ENCODE measurements at places on chromosomes 7 and 10. TPM values are rescaled to one million over a fixed set of nuclear protein-coding genes. Genes with fewer than 3 reads are reported as not detected.

Gene HMX2
- total RNA-seq, result 0.28 TPM

- peaks cover 28% of the 10 kb centered on the region for H3K36me3 ChIP-seq
- H3K4me1 ChIP-seq, result peaks cover 2% of the 10 kb centered on the region
- H3K27me3 ChIP-seq, result no peaks in the 10 kb centered on the region
- H3K27ac ChIP-seq, result no peak overlapping the region
Observed at GRCh38 chr7:154986200-154986945, 16.6 kb downstream of the PAXIP1 start.

- H3K4me3 ChIP-seq, result no peak overlapping the region
- H3K4me1 ChIP-seq, result peaks cover 14% of the 10 kb centered on the region
- DNase-seq, result no peak
- peaks cover 76% of the 10 kb centered on the region for H3K27me3 ChIP-seq
Observed at GRCh38 chr7:97002555-97003261, 2.6 kb upstream of the DLX6 start.

Gene NEUROG3
- total RNA-seq, result 0.21 TPM

Gene TEX36
- total RNA-seq, result not detected

Gene WDR37
- 16.3 TPM for total RNA-seq

Gene MAGI2
- total RNA-seq, result 0.12 TPM

Gene SUN1
- total RNA-seq, result 71.3 TPM

Gene CALHM3
- total RNA-seq, result not detected

Gene ESYT2
- 73.7 TPM for total RNA-seq

- H3K4me3 ChIP-seq, result peak within 1 kb of the TSS; percentile 28
- no peaks in the 10 kb centered on the region for H3K36me3 ChIP-seq
- peaks cover 51% of the 10 kb centered on the region for H3K27me3 ChIP-seq
- DNase-seq, result no peak
Observed at GRCh38 chr7:27173956-27174873, at the start of gene HOXA10. Gene HOXA10 (minus strand): TSS chr7:27174320. CDS start chr7:27174306, 14 bp downstream.

DNA sequence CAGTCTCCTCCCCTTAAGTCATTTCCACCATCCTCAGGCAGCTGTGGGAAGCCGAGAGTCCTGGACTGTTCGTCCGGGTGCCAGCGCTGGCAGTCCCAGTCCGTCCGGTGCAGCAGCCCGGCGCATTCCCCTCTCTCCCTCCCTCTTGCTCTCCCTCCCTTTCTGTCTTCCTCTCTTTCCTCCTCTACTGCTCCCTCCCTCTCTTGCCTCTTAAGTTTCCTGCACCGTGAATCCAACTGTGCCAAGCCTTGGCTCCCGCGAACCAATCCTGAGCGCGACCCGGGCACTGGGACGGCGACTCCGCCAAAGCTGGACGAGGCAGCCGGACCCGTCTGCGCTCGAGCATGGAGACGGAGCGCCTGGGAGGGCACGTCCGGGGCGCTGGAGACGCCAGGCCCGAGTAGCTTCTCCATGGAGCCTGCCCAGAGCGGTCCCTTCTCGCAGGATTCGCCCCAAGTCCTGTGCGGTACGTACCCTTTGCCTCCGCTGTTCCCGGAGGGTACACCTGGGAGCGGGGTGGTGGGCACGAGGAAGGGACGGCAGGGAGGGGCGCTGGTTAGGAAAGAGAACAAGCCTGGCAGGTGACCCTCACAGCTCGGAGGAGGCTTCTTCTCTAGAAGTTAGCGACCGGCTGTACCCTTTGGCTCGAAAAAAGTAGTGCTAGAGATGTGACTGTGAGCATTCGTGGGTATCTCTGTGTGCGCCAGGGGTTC is 1.0 kb downstream of the NXPH1 start:
- no peak overlapping the region for H3K4me3 ChIP-seq
- no peak overlapping the region for H3K27ac ChIP-seq

DNA sequence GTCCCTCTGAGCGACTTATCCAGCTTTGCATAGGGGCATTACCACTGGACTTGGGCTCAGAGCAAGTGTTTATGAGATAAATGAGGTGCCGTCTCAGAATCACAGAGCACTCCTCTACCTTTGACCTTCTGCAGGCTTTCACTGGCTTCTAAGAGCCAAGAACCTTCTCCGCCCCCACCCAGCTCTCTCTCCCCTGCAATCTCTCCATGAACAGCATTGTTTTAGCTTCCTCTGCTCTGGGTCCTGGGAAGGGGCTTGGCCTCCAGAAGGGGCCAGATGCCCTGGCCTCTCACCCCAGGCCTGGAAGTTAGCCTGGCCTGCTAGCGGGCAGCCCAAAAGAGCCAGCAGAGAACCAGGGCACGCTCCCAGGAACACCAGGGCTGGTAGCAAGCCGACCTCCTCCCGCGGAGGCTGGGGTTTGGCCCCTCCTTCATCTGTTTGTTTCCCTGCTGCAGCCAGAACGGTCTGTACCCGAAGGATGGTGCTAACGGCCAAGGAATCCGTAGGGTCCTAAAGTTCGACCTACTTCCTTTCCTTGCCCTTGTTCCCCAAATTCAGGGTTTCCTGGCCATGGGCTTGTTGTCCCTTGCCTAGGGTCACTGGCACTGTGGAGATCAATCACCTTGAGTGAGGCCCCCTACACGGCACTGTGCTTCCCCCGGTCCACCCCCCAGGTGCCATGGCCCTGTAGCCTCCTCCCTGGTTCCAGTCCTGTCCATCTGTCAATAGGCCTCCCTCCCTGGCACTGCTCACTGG is 18.7 kb upstream of the DDIT4 start:
- H3K27me3 ChIP-seq, result no peaks in the 10 kb centered on the region
- DNase-seq, result peak; percentile 64
- peaks cover 80% of the 10 kb centered on the region for H3K4me1 ChIP-seq
- no peaks in the 10 kb centered on the region for H3K36me3 ChIP-seq

DNA sequence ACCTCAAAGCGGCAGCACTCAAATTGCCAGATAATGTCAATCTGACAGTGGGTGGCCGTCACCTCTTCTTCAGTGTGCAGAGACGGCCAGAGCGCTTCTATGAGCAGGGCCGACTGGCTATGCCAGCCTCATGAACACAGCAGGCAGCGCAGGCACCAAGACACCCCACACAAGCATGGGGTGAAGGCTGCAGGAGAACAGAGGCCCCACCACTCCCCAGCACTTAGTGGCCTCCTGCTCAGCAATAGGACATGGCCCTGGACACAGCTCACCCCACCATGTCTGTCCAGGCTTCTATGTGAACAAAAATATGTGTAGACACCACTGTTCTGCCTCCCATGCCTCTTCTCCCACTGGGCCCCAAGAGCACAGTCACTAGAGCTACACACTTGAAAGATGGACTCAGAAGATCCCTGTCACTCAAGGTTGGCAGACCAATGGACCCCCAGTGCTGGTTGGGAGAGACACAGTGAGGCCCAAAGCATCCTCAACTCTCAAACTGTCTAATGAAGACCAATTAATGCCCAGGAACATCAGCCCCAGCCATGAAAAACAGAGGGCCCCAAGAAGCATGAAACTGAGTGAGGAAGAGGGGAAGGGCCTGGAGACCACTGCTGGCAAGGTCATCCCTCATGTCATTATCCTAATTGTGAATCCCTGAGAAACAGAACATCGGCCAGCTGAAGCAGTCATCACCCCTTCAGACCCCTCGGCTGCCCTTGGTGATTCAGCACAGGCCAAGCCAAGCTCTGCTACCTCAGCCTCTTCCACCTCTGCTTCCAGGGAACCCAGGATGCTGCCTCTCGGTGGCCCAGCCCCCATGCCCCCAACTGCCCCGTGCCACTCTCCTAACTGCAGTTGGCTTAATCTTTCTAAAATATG is 77.7 kb downstream of the GRID1 start:
- no peaks in the 10 kb centered on the region for H3K36me3 ChIP-seq
- H3K4me3 ChIP-seq, result no peak overlapping the region
- H3K4me1 ChIP-seq, result no peaks in the 10 kb centered on the region
- no peak overlapping the region for H3K27ac ChIP-seq

DNA sequence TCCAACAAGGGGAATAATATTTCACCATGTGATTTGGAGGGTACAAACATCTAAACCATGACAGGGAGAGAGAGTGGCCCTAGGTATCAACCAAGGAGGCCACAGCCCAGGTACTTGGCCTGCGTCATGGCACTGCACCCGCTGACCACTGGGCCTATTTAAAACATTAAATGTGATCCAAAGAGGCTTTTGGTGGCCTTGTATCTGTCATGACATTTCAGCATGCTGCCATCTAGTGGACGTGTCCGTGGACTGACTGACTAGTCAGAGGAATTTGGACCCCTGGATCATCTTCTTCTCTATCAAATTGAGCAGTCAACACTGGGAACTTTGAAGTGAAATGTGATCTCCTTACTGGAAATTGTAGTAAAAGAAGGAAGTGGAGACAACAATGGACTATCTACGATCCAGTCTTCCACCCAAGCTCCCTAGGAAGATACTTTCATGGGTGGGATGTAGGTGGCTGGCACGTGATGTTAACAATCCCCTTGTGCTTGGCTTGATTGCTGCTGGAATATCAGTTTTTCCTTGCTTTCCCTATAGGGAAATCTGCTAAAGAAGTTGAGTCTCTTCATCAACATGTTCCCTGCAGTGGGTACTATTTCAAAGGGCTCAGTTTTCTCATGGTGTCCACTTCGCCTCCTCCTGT is 24.6 kb upstream of the ITGA8 start:
- no peaks in the 10 kb centered on the region for H3K36me3 ChIP-seq
- DNase-seq, result peak; percentile 67
- H3K4me1 ChIP-seq, result no peaks in the 10 kb centered on the region
- no peak overlapping the region for H3K4me3 ChIP-seq
- peaks cover 4% of the 10 kb centered on the region for H3K27me3 ChIP-seq
- H3K27ac ChIP-seq, result no peak overlapping the region

Gene C10orf62
- not detected for total RNA-seq

Gene GJD4
- total RNA-seq, result not detected

DNA sequence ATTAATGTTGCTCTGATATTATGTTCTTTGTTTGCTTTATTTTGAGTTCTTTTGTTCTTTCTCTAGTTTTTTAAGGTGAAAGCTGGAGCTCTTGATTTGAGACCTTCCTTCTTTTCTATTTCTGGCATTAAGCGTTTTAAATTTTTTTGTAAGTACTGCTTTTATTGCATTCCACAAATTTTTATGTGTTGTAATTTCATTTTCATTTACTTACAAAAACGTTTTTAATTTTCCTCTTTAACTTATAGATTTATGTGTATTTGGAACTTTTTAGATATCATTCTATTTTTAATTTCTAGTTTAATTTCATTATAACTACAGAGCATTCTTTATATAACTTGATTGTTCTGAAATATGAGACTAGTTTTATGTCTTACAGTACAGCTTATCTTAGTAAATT is 395.6 kb downstream of the ETV1 start:
- H3K27me3 ChIP-seq, result no peaks in the 10 kb centered on the region
- H3K27ac ChIP-seq, result no peak overlapping the region
- no peaks in the 10 kb centered on the region for H3K4me1 ChIP-seq
- no peak for DNase-seq

DNA sequence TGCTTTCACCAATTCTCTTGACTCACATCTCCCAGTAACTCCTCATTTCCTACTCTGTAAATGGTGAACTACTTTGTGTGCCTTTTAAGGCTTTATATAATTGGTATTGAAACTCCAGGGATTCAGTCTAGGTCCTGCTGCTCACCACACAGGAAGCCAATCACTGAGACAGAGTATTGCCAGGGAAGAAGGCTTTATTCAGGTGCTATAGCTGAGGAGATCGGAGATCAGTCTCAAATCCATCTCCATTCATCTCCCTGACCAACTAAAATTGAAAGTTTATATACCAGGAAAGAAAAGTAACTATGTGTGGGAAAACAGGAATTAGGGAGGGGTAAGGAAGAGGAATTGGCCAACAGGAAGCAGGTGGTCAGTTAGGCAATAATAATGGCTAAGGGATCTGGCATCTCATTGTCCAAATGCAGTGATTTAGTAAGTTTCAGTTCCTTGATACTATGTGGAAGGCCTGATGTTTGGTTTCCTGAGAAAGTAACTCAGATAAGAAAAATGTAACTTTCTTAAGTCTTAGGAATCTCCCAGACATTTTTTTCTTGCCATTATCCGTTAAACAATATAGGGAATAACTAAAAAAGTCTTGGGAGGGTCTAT is 10.2 kb upstream of the SDHAF3 start:
- peaks cover 10% of the 10 kb centered on the region for H3K27me3 ChIP-seq
- H3K27ac ChIP-seq, result no peak overlapping the region
- no peaks in the 10 kb centered on the region for H3K4me1 ChIP-seq
- no peaks in the 10 kb centered on the region for H3K36me3 ChIP-seq
- H3K4me3 ChIP-seq, result no peak overlapping the region

Gene SFXN3
- total RNA-seq, result 37.7 TPM

GRCh38 chr7:117837841-117838240 is 35.4 kb downstream of the CTTNBP2 start:
- no peaks in the 10 kb centered on the region for H3K36me3 ChIP-seq
- no peak overlapping the region for H3K4me3 ChIP-seq
- no peak overlapping the region for H3K27ac ChIP-seq
- no peak for DNase-seq
- H3K4me1 ChIP-seq, result no peaks in the 10 kb centered on the region
- H3K27me3 ChIP-seq, result peaks cover 6% of the 10 kb centered on the region

Gene SPDYE8
- total RNA-seq, result not detected

All from activated CD4-positive, alpha-beta T cell treated with anti-CD3 and anti-CD28 coated beads for 36 hours (primary cell).